ENCODE measurements at places on chromosomes 6 and 20.

DNA sequence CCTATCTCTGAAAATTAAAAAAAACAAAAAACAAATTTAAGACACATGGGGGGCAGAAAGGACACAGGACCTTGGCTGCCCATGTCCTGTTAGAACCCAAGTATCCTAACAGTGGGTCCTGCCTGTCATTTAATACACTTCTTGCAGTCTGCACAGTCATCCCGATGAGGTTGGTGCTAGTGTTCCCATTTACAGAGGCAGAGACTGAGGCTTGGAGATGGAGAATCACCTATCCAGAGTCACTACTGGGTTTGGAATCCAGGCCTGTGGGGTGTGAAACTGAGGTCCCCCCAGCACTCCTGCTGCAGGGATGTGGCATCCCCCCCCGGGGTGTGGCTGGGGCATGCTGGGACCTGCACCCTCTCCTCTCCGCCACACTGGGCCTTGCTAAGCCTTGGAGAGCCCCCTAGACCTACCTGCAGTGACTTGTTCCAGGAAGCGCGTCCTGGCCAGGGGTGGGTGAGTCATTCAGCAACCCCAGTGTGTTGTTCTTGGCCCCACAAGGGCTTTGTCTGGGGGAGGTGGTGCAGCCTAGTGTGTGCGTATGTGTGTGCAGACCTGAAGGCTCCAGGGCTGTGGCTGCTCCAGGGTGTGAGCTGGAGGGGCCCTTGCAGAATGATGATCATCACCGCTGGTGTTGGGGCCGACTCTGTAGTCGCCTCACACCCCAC, 49.7 kb downstream of the BCAS4 start:
- DNase-seq = peak; percentile 72

GRCh38 chr6:122422003-122422402, 22.6 kb downstream of the HSF2 start:
- DNase-seq = no peak

DNA sequence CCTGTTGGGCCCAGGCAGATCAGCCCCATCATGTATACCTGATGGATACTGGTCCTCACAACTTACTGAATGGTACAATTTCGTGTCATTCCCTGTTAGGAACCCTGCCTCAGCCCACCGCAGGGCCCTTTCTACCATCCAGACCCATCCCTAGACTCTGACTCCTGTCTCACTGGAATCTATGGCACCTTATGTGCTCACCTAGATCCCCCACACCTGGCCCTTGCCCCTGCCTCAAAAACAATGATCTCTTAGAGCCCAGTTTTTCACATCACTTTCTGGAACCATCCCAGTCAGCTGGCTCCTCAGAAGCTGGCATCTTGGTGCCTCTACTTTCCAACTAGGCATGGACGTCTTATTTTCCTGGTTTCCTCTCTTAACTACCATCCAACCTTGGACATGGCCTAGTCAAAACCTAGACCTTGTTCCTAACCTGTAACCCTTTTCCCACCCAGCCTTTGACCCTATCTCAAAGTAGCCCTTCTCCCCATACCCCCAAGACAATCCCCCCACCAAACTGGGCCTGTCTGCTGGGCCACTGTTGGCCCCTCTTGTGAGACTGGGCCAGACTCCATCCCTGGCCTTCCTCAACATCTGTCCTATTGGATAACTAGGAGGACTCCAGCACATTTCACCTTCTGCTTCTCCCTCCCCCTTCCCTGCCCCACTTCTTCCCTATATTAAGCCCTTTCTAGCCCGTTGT, 981 bp downstream of the HM13 start:
- no peak for DNase-seq

- DNase-seq = no peak
These were observed 15.6 kb upstream of the TGM6 start for GRCh38 chr20:2365091-2365490.

DNA sequence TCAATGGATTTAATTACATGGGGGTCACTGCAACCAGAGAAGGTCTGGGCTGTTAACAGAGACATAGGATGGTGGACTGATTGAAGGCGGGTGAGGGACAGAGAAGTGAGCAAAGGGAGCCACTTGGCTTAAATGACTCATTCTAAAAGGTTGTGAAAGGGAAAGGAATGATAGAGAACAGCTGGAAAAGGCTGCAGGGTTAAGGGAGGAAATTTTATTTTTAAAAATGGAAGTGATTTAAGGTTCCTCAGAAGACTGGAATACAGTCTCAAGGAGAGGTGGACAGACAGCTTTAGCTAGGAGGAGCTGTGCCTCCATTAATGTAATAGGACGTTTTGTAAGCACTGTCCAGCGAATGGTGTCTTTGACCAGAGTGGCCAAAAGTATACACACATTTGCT, 46.7 kb downstream of the RGS17 start:
- DNase-seq = no peak

DNA sequence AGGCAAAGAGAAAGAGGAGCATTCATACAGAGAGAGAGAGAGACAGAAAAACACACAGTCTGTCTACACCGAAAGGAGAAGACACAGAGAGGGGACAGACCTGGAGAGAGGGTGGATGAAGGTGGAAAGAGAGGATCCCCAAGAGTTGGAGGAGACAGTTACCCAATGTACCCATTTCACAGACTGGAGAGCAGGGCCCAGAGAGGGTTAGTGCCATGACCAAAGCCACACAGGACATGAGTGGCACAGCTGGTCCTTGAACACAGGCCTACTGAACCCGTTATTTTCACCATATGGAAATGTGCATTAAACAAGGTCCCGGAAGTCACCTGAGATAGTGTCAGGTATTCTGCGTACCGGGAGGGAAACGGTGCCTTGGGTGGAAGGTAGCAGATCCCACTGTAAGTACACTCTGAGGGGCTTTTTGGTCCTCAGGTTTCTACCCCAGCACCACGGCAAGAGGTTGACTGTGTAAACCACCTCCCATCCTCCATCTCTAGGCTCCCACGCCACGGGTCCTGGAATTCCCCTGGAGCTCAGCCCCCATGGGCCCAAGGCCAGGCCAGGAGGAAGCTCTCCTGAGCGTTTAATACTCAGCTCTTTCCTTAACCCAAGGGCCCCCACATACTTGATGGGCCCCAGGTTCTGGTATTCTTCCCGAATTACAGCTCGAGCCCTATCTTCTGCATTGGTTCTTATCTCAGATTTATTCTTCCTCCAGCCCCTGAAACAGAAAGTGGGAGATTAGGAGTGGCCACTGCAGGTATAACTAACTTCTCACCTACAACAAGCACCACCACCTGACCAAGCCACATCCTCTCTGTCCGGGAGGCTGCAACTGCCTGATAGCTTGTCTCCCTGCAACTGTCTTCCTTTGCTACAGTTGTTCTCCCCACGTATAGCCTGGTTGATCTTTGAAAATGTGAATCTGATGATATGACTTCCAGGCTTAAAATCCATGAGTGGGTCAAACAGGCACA, 38.4 kb upstream of the OCSTAMP start:
- no peak for DNase-seq

GRCh38 chr6:73630401-73630800, 23.4 kb downstream of the SLC17A5 start:
- DNase-seq = no peak

DNA sequence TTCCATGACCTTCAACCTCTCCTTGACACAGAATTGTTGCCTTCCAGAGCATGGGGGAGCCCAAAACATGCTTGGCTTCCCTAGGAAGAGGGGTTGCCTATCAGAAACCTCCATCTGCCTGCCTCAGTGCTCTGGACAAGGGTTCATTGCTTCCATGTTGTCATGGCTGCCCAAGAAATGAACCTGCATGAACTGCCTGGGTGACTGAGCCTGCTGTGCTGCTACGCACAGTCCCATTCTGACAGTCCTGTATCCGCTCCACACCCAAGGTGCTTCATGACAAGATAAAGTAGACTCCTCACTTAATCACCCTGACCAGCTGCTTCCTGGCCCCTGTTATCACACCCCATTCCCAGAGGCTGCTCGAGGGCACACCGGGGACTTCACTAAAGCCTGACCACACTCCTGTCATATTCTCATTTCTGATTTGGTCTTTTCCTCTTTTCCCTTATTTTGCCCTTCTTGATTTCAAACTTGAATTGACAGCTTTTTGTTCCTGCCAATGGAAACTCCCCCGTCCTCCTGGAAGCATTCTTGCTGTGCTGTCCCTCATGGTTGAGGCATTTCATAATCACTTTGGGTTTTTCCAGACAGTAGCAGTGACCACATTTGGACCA, 31.9 kb downstream of the GMPR start:
- no peak for DNase-seq

- no peak for DNase-seq
These were observed 169.9 kb upstream of the CST7 start for GRCh38 chr20:24779131-24779530.

- DNase-seq = no peak
These were observed 80.8 kb downstream of the NINL start for GRCh38 chr20:25504366-25505135.

DNA sequence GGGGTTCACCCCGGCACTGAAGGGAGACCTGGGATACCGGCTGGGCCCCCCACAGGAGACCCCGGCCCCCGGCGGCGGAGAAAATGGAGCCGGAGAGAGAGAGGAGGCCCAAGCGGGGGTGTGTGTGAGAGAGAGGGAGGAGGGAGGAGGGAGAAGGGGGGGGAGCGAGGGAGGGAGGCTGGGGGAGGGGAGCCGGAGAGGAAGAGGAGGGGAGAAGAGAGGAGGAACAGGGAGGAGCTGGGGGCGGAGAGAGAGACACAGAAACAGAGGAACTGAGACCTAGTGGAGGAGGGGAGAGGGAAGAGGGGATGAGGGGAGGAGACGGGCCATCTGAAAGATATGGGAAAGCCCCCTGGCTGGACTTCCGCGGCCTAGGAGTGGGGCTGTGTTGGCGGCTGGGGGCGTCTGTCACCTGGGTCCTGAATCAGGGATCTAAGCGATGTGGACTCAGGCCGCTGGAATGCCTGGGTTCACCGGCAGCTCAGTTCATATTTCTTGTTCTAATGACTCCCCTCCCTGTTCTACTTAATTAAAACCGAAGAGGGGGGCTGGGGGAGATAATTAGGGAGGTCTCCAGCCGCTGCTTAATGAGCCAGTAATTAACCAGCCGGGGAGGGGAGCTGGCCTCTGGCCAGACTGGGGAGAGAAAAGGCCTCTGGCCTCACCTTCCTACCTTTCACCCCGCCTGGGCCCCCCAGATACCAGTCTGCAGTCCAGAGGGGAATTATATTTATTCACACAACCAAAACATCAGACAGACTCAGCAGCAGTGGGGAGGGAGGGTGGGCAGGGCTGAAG, at the start of gene PBX2:
TSS of gene PBX2 (minus strand) at position 149 of the 798 bp plus-strand sequence. CDS start 287 bp downstream, outside the sequence.
- DNase-seq = peak; percentile 72

DNA sequence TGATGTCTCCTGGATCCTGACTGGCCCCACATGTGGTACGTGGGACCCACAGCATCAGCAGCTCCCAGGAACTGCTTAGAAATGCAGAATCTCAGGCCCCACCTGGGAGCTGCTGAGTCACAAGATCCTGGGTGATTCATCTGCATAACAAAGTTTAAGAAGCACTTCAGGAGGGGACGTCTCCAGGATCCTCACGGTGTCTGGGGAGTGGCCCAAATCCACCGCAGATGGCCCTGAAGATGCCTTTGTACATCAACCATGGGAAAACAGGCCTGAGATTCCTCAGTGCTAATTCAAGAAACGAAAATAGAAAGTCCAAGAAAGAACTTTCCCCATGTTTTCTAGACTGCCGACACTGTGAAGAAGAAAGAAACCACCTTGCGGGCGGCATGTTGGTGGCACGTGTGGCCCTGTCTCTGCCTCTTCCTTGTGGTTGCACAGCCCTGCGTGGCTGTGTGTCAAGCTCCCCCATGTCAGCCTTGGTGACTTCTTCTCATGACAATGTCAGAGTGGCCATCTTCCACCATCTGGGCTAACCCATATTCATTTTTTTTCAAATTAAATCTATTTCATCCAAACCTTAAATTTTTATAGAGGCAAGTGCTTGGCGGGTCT, 26.1 kb downstream of the RRBP1 start:
- DNase-seq = no peak

DNA sequence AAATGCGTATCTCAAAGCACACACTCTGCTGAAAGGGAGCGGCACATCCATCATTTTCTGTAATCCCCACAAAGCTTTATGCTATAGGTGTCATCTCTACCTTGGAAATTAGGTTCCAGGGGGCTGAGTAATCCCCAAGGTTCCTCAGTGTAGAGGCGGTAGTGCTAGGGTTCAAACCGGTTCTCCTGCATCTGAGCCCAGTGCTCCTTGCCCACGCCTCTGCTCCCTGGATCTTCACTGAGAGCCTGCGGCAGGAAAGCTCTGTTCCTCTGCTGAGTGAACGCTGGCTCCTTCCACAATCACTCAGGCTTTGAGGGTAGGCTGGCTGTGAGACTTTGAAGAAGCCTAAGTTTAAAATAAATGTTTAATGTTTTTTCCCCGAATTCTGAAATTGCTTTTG, 24.9 kb downstream of the SLC22A23 start:
- no peak for DNase-seq

GRCh38 chr20:46232539-46232938, 75.8 kb downstream of the CDH22 start:
- DNase-seq = no peak

GRCh38 chr6:53692172-53692571, 26.6 kb upstream of the KLHL31 start:
- DNase-seq = no peak

All from stimulated activated CD8-positive, alpha-beta memory T cell treated with anti-CD3 and anti-CD28 coated beads, Interleukin-15, amount 100 ng/mL, for 48 hours (primary cell).